Activated CD4-positive, alpha-beta T cell treated with anti-CD3 and anti-CD28 coated beads, Interleukin-2, amount 10 ng/mL, durations not matched to agents 24 days and 14 days (primary cell): ENCODE measurements at places on chromosomes 7 and 10.
A peak's percentile ranks its signal among the peaks of the same experiment; 100 is the strongest.

GRCh38 chr10:91381257-91381891, 28.8 kb upstream of the HECTD2 start:
- no peak overlapping the region for H3K27ac ChIP-seq
- no peak for DNase-seq
- no peaks in the 10 kb centered on the region for H3K36me3 ChIP-seq

GRCh38 chr7:55185321-55185802, 166.5 kb downstream of the EGFR start:
- peaks cover 3% of the 10 kb centered on the region for H3K27me3 ChIP-seq
- H3K4me1 ChIP-seq, result no peaks in the 10 kb centered on the region
- H3K36me3 ChIP-seq, result no peaks in the 10 kb centered on the region

DNA sequence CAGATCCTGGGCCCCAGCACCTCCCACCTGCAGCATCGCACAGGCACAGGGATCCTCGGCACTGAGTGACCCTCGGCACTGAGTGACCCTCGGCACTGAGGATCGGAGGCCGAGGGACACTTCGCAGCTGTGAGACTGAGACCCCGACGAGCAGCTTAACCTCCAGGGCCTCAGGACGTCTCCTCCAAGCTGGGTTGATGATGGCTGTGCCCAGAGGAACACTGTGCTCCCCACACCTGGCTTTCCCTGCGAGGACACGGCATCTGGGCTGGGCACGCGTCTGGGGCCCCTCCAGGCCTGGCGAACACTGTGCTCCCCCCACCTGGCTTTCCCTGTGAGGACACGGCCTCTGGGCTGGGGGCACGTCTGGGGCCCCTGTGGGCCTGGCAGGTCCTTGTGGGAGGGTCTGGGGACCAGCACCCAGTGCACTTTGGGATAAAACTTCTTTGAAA, 158.3 kb upstream of the PPP2R2D start:
- H3K4me3 ChIP-seq, result no peak overlapping the region
- no peaks in the 10 kb centered on the region for H3K36me3 ChIP-seq
- H3K27me3 ChIP-seq, result peaks cover 3% of the 10 kb centered on the region
- H3K27ac ChIP-seq, result no peak overlapping the region

GRCh38 chr7:142569851-142570250, 179.4 kb upstream of the PRSS1 start:
- H3K4me1 ChIP-seq, result peaks cover 4% of the 10 kb centered on the region
- no peak overlapping the region for H3K4me3 ChIP-seq
- H3K27me3 ChIP-seq, result peaks cover 14% of the 10 kb centered on the region
- no peaks in the 10 kb centered on the region for H3K36me3 ChIP-seq
- no peak for DNase-seq

DNA sequence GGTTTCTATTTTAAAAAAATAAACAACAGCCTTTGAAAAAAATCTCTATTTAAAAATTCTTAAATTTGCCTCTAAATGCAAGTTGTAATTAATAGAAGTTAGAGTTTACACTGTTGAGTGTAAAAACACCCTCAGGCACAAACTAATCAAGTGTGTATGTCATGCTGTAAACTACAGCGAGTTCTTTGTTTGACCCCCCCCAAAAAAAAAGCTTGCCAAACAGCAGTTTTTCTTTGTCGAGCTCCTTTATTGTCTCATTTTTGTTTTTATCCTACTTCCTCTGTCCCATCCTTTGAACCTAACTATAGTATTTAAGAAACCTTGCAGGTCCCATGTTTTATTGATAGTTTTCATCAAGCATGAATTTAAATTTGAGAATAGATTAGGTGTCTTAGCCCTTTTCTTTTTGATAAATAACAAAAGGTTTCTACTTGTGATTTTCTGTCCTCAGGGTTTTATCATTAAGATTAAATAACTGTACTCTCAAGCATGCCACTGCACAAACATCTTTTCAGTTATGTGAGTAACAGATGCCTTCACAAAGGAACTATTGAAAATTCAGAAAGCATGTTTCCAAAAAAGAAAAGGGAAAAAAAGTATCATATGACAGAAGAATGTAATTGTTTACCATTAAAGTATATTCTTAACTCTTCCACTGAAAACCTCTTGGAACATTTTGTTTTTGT, 176.0 kb downstream of the ARID5B start:
- DNase-seq, result no peak
- peaks cover 87% of the 10 kb centered on the region for H3K36me3 ChIP-seq
- H3K4me3 ChIP-seq, result no peak overlapping the region
- peaks cover 72% of the 10 kb centered on the region for H3K4me1 ChIP-seq

GRCh38 chr10:131750171-131750895, 150.5 kb upstream of the PPP2R2D start:
- H3K27ac ChIP-seq, result no peak overlapping the region
- no peaks in the 10 kb centered on the region for H3K36me3 ChIP-seq
- no peaks in the 10 kb centered on the region for H3K27me3 ChIP-seq
- no peak overlapping the region for H3K4me3 ChIP-seq
- no peaks in the 10 kb centered on the region for H3K4me1 ChIP-seq

GRCh38 chr7:157527686-157528085, 190.9 kb downstream of the DNAJB6 start:
- H3K4me1 ChIP-seq, result peaks cover 2% of the 10 kb centered on the region
- H3K27ac ChIP-seq, result no peak overlapping the region
- no peaks in the 10 kb centered on the region for H3K36me3 ChIP-seq
- DNase-seq, result no peak
- peaks cover 21% of the 10 kb centered on the region for H3K27me3 ChIP-seq
- H3K4me3 ChIP-seq, result no peak overlapping the region

- peaks cover 1% of the 10 kb centered on the region for H3K27me3 ChIP-seq
- peak overlapping the region; percentile 100 for H3K4me3 ChIP-seq
- DNase-seq, result peak; percentile 72
Observed at GRCh38 chr7:99473315-99473596, 566 bp downstream of the ZNF789 start.

DNA sequence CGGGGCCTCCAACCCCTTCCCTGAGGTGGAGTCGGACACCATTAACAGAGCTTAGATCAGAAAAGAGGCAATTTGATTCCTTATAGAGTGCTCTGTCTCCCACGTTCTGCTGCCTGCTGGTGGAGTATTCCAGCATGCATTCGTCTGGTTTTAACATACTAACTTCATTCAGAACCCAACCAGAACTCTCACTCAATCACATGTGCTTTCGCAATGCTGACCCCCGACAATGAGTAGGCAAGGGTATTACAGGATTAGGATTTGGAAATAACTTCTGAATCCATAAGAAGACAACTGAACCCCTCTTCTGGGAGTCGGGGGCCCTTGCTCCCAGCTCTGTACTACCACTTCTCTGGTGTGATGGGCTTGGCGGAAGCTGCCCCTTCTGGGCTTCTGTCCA, 55.7 kb upstream of the HABP2 start:
- H3K27ac ChIP-seq, result no peak overlapping the region
- no peaks in the 10 kb centered on the region for H3K4me1 ChIP-seq
- no peak overlapping the region for H3K4me3 ChIP-seq
- H3K36me3 ChIP-seq, result no peaks in the 10 kb centered on the region

DNA sequence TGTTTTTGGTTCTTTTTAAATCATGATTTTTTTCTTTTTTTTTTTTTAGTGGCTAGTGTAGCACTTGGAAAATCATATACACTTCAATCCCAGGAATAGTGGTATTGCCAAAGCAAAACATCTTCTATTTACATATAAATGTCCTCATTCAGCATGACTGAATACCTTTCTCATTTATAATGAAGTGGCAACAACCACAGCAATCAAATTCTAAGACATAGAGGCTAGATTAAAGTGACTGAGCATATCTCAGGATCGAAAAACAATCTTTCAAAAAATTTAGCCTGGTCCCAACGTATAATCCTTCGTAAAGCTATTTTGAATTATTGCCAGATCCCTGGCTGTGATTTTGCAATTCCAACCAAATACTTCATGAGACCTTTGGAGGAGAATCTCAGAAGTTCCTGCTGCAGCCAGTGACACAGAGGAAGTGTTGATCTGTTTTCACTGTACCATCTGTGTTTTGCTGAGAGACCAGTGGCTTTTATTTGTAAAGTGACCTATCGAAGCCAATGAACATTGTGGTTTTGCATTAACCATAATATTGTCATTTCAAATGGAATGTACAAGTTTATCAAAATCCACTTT, 29.8 kb upstream of the SP8 start:
- H3K27me3 ChIP-seq, result no peaks in the 10 kb centered on the region
- no peaks in the 10 kb centered on the region for H3K4me1 ChIP-seq
- no peak overlapping the region for H3K27ac ChIP-seq
